ENCODE measurements at places on chromosomes 16 and 17.

- no peak for DNase-seq
These were observed 13.5 kb downstream of the SPPL2C start for GRCh38 chr17:45857977-45858708.

DNA sequence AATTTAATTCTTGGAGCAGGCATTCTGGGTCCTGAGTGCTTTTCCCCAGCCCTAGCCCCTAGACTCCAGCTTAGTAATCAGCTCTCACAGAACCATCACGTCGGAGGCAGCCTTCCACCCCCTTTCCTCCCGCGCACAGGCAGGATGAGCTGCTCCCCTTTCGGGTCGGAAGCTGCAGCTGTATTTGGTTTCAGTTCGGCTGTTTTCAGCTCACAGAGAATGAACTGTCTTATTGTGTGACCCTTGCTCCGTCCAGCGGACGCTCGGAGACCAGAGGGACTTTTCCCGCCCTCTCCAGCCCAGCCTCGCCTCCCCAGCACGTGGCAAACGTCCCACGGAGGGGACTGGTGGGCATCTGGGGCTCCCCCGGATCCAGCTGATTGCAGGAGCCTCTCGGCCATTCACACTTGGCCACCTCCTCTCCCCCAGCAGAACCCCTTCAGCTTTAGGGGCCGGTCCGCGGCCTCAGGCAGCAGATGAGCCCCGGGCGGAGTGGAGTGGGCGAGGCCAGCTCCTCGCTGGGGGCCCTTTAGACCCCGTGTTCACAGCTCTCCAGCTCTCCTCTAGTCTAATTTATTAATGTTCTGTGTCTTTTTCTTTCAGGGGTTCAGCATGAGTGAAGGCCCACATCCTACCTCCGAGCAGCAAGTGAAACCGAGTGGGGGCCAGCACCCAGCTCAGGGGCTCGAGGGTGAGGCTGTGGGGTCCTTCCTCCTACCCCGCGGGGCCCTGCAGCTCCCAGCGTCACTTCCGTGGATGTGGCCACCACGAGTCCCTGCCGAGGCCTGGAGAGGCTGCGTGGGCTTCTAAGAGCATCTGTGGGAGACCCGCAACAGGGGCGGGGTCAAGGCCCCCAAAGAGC, 863 bp upstream of the UTS2R start:
- no peak for DNase-seq

GRCh38 chr17:8072341-8072728, 15.2 kb downstream of the ALOX12B start:
- no peak for DNase-seq

- no peak for DNase-seq
These were observed 168.5 kb downstream of the XYLT1 start for GRCh38 chr16:17302214-17302613.

- no peak for DNase-seq
These were observed 13.1 kb downstream of the TEKT5 start for GRCh38 chr16:10681310-10682308.

GRCh38 chr17:15918261-15918660, 26.7 kb upstream of the ADORA2B start:
- DNase-seq = no peak

GRCh38 chr16:75216127-75216526, 2.7 kb upstream of the CTRB1 start:
- DNase-seq = no peak

DNA sequence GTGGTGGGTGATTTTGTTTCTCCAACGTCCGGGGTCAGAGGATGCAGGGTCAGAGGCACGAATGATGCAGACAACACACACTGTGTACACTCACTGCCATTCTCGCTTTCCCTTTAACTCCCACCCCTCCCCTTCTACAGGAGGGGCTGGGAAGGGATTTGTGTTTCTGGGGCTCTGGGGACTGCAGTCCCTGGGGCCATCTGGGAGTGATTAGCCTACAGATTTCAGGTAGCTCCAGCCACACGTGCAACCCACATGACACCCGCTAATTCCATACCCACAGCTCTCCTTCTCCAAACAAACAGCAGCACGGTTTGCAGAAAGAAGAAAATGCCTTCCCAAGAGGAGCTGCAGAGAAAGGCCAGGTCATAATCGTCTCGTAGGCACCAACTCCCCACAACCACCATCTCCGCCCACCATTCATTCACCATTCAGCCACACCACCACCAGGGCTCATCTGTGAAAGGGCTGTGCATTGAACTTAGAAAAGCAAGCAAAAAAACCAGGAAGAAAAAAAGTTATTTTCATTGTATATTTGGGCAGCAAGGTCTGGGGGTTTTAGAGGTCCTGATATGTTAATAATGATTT, 9.4 kb upstream of the SOX9 start:
- no peak for DNase-seq

DNA sequence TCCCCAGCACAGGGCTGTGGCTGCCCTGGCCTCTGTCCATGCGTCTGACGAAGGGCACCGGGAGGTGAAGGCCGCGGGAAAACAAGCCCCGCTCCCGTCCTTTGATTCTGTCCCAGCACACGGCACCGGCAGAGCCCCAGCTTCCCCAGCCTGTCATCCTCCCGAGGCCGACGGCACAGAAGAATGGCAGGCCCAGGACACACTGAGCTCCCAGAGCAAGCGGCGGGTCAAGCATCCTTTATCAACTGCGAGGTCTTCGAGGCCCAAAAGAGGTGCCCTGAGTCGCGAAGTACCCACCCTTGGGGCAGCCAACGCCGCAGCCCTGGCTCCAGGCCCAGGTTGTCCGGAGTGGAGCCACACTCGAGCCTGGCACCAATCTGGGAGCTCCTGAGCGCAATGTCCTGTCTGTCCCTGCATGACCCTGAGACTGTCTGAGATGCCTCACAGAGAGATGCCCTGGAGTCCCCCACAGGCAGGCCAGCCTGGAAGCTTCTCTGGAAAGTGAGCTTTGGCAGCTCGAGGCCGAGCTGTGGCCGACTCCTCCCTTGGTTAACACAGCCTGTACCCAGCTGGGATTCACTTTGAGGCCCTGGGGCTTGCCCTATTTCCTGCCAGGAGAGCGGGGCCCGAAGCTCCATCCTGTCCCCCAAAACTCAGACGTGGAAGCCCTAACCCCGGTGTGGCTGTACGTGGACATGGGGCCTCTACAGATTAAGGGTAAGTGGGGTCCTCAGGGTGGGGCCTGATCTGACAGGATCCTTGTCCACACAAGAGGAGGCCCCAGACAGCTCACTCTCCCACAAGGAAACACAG, 23.3 kb downstream of the SLC7A5 start:
- no peak for DNase-seq

GRCh38 chr17:77371117-77371887, 230.5 kb downstream of the SEC14L1 start:
- DNase-seq = no peak

GRCh38 chr17:1714427-1714979, 4.3 kb upstream of the TLCD2 start:
- no peak for DNase-seq

DNA sequence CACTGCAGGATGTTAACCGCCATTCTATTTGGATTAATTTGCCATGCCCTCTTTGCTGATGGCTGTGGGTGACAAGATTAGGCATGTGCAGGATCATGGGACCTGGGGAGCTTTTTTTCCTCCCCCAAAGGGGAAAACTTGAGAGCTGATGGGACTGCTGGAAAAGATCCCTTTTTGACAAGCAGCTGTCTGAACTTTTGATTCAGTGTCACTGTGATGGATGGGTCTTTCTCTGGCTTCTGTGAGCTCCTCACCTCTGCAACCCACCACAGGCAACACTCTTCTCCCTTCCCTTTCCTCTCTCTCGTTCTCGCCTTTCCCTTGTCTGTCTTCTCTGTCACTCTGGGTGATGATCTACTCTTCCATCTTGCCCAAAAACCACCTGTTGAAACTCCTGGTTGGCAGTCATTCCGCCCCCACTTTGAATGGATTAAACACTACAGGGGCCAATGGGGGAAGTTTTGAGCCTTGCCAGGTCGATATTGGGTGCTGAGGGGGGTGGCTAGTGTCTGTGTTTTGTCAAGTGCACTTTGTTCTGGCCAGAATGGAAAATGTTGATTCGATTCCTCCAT, 3.1 kb upstream of the CANT1 start:
- DNase-seq = no peak

GRCh38 chr17:41548844-41549595, 20.9 kb upstream of the KRT19 start:
- DNase-seq = peak; percentile 74

DNA sequence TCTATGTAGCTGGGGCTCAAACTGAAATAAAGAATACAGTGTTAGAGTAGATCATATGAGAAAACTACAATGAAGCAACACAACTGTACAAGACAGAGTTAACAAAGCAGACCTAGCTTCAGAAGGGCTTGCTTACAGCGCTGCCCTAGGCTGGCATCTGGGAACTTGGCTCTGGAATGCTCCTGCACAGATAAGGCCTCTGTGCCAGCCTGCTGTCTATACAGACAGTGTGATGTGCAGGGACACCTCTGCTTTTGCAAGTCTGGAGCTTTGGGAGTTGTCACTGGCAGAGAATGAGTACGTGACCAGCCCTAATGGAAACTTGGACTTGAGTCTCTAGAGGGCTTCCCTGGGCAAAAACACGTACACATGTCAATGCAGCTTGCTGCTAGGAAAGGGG, 32.1 kb upstream of the SLC38A8 start:
- DNase-seq = no peak

GRCh38 chr17:33233811-33234177, 59.3 kb downstream of the ASIC2 start:
- no peak for DNase-seq

DNA sequence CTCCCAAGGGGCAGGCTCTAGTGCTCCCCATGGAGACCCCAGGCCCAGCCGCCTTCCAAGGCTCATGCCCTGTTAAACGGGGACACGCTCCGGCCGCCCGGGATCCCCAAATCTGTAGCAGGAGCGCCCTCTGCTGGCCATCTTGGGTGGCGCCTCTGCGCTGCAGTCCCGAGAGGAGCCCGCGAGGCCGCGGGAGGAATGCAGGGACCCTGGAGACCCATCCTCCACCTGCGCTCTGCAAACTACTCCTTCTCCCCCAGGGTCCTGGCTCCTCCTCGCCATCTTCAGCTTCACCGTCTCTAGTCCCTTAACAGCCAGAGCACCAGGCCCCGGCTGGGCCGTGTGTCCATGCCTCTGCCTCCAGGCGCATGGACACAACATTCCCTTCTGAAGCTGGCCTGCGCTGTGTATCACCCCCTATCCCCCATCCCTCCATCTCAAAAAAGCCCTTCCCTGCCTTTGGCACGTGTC, 23.6 kb upstream of the KRT17 start:
- peak; percentile 78 for DNase-seq

GRCh38 chr16:89376812-89377452, 113.4 kb downstream of the ANKRD11 start:
- DNase-seq = no peak

GRCh38 chr17:77601054-77601979, 357.2 kb upstream of the TNRC6C start:
- no peak for DNase-seq

DNA sequence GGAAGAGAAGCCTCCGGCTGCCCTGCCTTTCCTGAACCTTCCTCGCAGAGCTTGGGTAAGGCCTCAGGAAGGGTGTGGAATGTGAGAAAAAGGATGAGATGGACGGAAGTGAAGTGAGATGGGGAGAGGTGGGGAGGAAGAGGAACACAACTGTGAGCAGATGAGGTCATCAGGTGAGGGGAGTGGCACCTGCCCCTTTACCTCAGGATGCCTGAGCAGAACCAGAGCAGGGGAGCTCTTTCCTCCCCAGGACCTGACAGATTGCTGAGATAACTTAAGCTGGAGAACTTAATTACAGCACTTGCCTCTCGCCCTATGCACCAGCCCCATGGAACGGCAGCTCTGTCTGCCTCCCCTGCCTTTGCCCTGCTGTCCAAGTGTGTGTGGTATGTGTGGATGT, 29.8 kb downstream of the TMEM132E start:
- no peak for DNase-seq

DNA sequence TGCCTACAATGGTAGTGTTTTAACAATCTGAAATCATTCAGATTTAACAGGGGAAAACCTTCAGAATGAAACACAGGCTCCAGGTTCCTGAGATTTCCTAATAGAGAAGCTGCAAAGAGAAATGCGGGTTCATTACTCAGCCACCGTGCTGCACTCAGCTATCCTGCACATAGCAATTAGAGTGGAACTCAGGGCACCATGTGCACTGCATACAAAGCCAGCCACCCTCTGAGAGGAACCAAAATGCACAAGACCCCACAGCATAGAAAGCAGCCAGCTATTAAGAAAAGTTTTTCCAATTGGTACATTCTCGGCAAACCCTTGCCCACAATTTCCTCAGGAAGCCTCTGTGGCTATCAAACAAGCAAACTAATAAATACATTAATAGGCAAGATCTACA, 37.4 kb downstream of the TOM1L2 start:
- no peak for DNase-seq

- no peak for DNase-seq
These were observed 856 bp upstream of the SCPEP1 start for GRCh38 chr17:56976941-56977608.

DNA sequence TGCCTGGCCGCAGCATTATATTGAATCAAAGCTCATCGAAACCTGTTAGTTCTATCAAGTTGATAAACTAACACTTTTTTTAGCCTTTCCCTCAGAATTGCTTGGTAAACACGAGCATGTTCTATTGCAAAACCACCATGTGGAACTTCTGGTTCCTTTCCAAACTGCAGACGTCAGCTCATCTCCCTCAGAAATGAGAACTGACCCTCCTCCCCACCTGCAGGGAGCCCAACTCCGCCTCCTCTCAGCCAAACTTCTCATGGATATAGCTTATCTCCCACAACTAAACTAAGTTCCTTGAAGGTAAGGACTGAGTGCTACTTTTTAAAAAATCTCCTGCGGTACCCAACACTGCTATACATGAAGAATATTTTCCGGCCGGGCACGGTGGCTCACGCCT, 6.7 kb downstream of the SHMT1 start:
- DNase-seq = no peak

- no peak for DNase-seq
These were observed 37.4 kb downstream of the CLUAP1 start for GRCh38 chr16:3538222-3538621.

GRCh38 chr17:28592260-28592659, 6.6 kb downstream of the SPAG5 start:
- no peak for DNase-seq

GRCh38 chr16:50193594-50193993, 40.5 kb downstream of the TENT4B start:
- no peak for DNase-seq

- no peak for DNase-seq
These were observed 8.4 kb upstream of the JPT2 start for GRCh38 chr16:1669698-1670097.

- DNase-seq = no peak
These were observed 64.2 kb downstream of the SLC39A11 start for GRCh38 chr17:73028299-73028755.

GRCh38 chr16:50900391-50900942, 158.6 kb downstream of the CYLD start:
- DNase-seq = no peak

DNA sequence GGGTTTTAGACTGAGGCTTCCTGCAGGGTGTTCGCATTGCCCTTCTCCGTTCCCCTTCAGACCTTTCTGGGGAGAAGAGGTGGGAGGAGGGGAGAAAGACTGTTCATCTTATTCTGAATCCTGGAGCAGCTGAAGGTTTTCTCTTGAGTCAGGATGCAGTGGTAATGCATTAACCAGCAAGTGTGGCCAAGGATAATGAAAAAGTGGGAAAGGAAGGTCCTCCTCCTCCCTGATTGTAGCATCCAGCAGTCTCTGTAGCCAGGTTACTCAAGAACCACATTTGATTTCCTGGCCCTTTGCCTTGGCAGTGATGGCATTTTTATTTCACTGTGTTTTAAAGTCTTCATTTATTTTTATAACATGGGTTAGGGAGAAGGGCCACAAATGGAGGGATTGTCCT, 59.1 kb downstream of the CYLD start:
- no peak for DNase-seq

Data from KG1 (cell line).